ENCODE measurements at places on chromosomes 1 and 21. TPM values are rescaled to one million over a fixed set of nuclear protein-coding genes. Genes with fewer than 3 reads are reported as not detected.

CD1B gene
- total RNA-seq = not detected

CIART gene
- total RNA-seq = 19.0 TPM

DNA sequence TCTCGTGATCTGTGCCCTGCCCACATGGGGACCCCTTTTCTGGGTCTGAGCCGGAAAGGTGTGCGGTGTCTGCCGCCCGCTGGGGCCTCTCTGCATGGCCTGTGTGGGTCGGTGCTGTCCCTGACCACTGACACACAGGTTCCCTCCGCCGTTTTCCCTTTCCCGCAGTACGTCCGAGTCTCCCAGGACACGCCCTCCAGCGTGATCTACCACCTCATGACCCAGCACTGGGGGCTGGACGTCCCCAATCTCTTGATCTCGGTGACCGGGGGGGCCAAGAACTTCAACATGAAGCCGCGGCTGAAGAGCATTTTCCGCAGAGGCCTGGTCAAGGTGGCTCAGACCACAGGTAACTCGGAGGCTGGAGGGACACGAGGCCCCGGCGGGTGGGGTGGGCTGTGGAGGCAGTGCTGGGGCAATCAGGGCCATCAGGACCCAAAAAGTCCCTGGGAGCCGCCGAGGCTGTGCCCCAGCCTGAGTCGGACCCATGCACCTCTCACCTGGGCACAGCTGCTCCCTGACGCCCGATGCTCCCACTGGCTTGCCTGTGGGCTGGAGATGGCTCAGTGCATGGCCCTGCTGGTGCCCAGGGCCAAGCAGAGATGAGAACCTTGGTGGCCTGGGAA is 13.3 kb downstream of the TRPM2 start:
- H3K27me3 ChIP-seq = peaks cover 7% of the 10 kb centered on the region
- H3K4me1 ChIP-seq = peaks cover 10% of the 10 kb centered on the region
- no peak for DNase-seq
- no peak overlapping the region for H3K4me3 ChIP-seq
- H3K27ac ChIP-seq = no peak overlapping the region

DNA sequence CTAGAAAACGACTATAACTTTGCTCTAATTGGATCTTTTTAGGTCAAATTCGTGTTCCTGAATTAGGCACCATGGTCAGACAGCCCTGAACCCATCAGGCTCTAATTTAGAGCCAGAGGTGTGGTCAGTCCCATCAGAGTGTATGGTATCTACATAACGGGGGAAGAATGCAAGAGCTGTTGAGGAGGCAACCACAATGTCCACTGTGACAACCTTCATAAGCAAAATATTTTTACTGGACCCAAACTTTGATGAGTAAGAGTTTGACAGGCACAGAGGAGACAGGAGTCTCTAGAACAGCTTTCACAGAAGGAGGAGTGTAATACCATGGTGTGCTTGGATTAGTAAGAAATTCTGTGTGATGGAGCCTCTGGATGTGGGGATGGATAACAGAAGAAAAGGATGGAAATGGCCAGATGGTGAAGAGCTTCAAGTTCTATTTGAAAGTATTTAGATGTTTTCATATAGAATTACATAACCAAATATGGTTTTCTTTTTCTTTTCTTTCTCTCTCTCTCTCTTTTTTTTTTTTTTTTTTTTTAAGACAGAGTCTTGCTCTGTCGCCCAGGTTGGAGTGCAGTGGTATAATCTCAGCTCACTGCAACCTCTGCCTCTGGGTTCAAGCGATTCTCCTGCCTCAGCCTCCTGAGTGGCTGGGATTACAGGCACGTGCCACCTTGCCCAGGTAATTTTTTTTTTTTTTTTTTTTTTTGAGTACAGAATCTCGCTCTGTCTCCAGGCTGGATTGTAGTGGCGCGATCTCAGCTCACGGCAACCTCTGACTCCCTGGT is 24.9 kb downstream of the UBE2U start:
- DNase-seq = peak; percentile 25
- no peaks in the 10 kb centered on the region for H3K27me3 ChIP-seq
- H3K36me3 ChIP-seq = no peaks in the 10 kb centered on the region
- no peak overlapping the region for H3K4me3 ChIP-seq
- no peak overlapping the region for H3K27ac ChIP-seq
